ENCODE measurements at places on chromosomes 2 and 18.

GRCh38 chr2:28589746-28590463 is 94.0 kb downstream of the PLB1 start:
- no peak for DNase-seq

- DNase-seq, result no peak
Observed at GRCh38 chr2:235430366-235431083, 63.3 kb upstream of the AGAP1 start.

GRCh38 chr2:203706403-203706802 is at the start of gene CD28:
CD28 (plus strand) TSS chr2:203706639; CDS start chr2:203706697, 58 bp downstream.
- DNase-seq, result peak; percentile 59

DNA sequence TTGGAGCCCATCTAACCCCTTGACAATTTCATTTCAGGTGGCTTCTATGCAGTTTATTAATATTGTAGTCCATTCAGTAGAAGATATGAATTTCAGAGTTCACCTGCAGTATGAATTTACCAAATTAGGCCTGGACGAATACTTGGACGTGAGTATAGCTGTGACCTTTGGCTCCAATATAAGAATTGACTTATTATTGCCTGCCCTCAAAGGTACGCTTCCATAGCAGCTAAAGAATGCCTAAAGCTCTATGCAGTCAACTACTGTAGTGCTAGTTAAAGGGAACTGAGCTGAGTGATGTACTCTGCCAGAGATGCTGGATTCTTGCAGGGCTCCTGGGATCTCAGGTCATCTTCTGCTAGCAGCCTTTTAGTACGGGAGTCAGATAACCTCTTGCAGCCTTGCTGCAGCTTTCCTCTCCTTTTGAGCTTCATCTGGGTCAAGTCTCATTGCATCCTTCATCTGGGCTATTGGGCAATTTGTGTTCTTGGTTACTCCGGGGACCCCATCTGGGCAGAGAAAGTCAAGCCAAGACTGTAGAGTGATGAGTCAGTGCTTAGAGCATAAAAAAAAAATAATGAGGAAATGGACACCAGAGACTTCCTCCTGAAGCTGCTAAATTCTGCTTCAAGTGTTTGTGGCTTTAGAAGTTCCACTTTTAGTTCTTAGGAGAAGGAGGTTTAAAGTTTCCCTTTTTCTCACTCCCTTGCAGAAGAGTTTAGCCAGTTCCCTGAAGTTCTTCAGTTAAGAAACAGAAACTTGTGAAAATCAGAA is 105.6 kb downstream of the PRPF40A start:
- no peak for DNase-seq

DNA sequence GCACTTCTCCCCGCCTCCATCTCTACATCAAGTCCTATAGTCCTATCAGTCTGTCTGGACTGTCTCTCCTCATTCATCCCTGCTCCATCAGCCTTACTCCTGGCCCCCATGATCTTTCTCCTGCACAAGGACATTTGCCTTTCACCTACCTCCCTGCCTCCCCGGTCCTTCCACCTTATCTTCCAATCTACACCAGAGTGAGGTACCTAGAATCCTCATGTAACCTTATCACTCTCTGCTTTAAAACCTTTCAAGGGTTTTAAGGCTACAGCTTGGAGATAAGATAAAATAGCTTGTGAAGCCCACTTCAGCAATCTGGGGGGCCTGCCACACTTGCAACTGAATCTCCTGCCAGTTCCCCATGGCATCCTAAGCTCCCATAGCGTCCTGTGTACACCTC is 12.8 kb downstream of the CDC42EP3 start:
- no peak for DNase-seq

GRCh38 chr2:63425606-63426005 is 162.7 kb downstream of the WDPCP start:
- DNase-seq, result no peak

DNA sequence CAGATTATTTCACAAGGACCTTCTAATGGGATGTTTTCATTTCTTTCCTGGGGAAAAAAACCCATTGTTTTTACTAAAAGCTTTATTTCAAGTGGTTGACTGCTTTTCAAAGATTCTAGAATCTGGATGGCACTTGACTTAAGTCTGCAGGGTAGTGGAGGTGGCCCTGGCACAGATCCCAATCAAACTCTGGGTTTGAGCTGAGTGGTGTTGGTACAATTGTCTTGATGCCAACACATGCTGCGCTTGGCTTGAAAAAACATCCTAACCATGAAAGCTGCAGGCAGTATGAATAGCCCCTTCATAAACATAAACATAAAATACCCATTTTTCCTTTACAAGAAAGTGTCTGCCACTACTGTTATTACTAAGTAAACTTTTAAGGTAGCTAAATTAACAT is 3.6 kb downstream of the PAPOLG start:
- no peak for DNase-seq

GRCh38 chr2:201600906-201601305 is 42.4 kb downstream of the TMEM237 start:
- DNase-seq, result no peak

- no peak for DNase-seq
Observed at GRCh38 chr2:1848599-1848995, 104.3 kb upstream of the PXDN start.

- DNase-seq, result no peak
Observed at GRCh38 chr2:62464221-62465007, 41.6 kb downstream of the TMEM17 start.

GRCh38 chr2:127160676-127161075 is 53.7 kb upstream of the BIN1 start:
- no peak for DNase-seq

DNA sequence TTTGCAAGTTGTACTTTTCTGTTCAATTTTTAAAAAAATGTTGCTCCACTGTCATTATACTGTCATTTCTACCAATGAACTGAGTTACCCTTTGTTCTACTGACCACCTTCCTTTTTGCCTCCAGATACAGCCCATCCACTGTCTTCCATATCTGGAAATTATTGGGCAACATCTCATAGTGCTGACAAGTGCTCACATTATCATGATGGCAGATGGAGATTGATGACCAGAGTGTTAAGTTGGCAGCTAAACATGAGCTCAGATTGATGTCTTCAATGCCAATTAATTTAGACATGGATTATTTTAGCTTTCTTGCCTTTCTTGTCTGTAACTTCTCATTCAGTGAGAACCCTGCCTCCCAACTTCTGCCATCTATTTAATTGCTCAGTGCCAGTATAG is 76.6 kb downstream of the KIAA1328 start:
- DNase-seq, result no peak

DNA sequence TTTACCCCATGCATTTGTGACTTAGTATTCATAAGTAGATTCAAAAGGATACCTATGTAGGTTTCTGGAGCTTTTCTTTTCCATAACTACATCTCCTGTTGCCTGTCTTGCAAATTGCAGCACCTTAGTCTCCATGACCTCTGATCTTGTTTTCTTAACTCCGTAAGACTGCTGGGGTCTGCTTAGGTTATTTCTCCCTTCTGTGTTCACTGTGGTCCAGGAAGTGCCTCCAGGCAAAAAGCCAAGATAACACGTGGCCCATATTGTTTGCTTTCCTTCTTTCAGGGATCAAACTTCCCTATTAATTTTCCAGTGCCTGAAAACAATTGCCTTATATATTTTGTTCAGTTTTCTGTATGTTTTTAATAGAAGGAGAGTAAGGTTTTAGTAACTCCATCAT is 86.4 kb downstream of the GCA start:
- no peak for DNase-seq

GRCh38 chr2:241185961-241186360 is 2.5 kb upstream of the ANO7 start:
- DNase-seq, result no peak

DNA sequence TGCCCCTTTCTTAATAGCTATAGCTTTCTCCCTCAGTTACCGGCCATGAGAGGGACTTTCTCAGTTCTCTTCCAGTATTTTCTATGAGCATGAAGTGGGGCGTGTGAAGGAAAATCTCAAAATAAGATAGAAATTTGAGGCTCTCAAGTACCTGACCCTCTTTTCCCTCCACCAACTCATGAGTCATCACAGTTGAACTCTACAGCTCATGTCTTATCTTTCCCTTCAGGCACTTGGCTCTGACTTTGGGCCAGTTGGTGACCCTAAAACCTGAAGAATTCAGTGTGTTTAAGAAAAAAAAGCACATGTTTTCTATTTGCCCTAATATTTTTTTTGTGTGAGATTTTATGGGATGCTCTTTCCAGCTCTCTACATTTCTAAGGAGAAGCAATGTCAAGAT is 896.7 kb upstream of the ZEB2 start:
- DNase-seq, result no peak

GRCh38 chr2:128538396-128538795 is 219.7 kb upstream of the HS6ST1 start:
- DNase-seq, result no peak

DNA sequence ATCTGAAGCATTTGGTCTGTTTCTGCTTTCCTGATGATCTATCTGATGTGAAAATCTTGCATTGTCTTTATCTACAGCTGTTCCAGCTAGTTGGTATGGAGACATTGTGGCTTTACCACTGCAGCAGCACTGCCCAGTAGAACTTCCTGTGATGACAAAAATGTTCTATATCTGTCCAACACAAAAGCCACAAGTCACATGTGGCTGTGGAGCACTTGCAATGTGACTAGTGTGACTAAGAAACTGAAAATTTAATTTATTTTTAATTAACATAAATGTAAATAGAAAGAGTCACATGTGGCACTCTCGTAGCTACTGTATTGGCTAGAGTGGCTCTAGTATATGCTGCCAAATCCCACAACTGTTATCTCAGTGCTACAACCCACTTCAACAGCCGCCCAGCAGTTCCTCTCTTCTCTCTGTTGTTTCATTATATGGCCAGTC is 425.7 kb downstream of the SETBP1 start:
- peak; percentile 6 for DNase-seq

- DNase-seq, result peak; percentile 21
Observed at GRCh38 chr2:88626171-88627054, 851 bp downstream of the EIF2AK3 start.

- DNase-seq, result no peak
Observed at GRCh38 chr2:10029875-10030223, 13.5 kb upstream of the KLF11 start.

- DNase-seq, result no peak
Observed at GRCh38 chr2:127659408-127660290, 13.7 kb downstream of the GPR17 start.

DNA sequence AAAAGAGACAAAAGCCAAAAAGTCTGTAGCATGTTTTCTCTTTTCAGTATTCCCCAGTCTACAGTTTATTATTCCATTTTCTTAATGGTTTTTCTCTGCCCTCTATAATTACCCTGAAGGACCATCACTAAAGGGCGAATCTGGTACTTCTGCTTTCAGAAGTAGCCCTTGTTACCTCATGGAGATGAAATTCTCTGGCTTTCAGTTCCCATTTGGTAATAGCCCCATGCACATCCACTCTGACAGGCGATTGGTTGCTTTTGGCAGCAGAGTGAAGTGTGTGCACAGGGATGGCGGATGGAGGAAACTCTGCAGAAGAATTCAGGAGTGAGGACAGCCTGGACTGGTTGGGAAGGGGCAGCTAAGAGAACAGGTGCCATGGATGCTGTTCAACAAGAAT is 66.3 kb upstream of the NABP1 start:
- no peak for DNase-seq

- DNase-seq, result peak; percentile 12
Observed at GRCh38 chr2:7203056-7203467, 285.9 kb downstream of the RNF144A start.

GRCh38 chr18:31101183-31102024 is 817 bp downstream of the DSC2 start:
- no peak for DNase-seq

DNA sequence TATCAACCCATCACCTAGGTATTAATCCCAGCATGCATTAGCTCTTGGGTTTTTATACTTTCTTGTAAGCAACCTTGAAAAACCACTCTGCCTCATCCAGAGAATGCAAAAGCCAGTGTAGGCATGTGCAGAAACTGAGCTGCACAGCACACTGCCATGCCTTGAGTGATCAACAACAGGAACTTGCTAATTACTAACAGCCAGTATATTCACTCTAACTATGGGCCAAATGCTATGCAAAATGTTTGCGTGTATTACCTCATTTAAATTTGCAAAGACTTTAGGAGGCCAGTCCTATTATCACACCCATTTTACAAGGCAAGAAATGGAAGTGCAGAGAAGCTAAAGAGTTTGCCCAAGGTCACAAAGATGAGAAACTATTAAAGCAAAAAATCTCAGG is 169.8 kb downstream of the PID1 start:
- no peak for DNase-seq

DNA sequence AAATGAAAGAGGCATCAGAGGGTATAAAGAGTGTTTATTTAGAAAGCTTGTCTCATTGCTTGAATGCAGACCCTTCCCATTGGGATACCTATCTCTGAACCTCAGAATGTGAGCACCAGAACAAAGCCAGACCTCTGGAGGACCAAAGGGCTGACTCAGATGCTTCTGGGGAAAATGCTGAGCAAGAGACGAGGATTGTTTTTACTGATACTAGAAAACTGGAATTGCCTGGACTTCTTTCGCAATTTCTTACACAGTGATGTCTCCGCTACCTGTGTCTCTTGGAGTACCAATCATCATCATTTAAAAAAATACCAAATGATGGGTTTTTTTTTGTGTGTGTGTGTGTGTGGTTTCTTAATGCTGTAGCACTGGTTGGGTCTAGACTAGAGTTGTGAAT is 55.6 kb upstream of the CCDC85A start:
- DNase-seq, result no peak

GRCh38 chr2:52387937-52388590 is 1356.1 kb upstream of the NRXN1 start:
- no peak for DNase-seq

Measured in activated CD8-positive, alpha-beta memory T cell treated with anti-CD3 and anti-CD28 coated beads for 4 hours (primary cell).